ENCODE measurements at places on chromosomes 1 and 21.
A peak's percentile ranks its signal among the peaks of the same experiment; 100 is the strongest.

DNA sequence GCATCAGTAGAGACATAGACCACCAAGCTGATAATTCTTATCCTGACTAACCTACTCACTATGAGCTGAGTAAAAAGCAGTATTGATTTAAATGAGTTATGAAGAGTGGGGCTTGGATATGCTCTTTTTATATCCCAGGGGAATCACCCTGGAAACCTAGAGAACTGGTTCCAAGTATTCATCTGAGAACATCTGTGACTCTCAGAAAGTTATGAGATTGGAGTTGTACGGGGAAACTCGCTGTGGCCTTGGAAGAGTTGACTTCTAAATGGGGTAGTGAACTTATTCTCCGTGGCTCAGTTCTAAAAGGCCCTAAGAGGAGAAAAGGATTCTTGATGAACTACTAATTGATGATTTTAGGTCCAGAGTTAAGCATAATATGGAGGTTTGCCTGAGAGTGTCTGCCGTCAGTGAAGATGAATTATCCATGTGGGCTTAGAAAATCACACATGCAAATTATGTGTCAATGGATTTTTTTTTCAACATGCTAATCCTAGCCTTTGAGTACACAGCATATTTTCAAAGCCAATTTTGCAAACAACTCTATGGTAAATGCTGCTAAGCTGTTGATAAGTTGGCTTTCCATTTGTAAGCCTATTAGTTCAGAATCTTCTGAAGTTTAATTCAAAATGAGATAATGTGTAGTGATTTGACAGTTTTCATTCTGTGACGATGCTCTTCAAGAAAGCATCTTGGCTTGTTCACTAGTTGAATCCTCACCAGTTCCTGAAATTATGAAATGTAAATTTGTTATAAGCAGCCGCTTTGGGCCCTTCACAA lies 122.7 kb downstream of the FGGY start:
- no peak for DNase-seq

DNA sequence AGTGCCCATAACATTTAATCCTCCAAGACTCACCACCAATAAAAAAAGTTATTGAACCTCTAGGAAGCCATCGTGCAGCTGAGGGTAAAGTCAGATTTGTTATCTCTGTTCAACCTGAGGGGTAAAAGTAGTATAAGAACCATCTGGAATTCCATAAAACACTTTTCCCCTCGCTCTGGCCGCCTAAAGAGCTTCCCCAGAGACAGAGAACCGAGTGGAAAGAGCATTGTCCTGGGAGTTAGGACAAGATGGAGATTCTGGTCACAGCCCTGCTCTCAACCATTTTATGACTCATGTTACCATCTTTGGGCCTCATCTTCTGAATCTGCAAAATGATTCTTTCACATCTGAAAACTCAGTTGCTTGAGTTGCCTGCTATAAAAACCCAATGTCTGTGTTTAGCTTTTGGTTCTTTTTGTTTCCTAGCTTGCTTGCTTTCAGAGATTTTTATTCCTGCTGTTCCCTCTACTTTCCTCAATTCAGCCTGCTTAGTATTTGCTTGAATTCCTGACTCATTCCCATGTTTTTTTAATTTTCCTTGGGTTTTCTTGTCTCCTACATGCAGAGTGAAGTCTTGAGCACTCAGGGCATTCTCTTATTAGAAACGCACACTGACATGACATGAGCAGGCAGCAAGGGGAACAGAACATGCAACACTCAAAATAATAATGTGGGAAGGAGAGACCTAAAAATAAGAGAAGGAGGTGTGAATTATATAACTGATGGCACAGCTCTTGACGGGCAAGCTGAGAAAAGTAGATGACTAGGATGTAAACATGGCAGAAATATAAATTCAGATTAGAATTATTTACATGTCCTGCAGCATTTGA lies 1.7 kb downstream of the EPHX4 start:
- no peak for DNase-seq

DNA sequence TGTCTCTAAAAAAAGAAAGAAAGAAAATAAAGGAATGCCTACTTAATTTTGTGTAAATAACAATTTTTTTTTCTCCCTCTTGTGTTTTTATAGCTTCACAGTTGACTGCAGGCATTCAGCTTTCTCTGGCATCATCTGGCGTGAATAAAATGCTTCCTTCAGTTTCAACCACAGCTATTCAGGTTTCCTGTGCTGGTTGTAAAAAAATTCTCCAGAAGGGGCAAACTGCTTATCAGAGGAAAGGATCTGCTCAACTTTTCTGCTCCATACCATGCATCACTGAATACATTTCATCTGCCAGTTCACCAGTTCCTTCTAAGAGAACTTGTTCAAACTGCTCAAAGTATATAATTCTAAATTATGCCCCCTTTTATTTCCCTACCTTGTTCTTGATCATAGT lies 18.0 kb downstream of the ZMYM1 start:
- no peak for DNase-seq

DNA sequence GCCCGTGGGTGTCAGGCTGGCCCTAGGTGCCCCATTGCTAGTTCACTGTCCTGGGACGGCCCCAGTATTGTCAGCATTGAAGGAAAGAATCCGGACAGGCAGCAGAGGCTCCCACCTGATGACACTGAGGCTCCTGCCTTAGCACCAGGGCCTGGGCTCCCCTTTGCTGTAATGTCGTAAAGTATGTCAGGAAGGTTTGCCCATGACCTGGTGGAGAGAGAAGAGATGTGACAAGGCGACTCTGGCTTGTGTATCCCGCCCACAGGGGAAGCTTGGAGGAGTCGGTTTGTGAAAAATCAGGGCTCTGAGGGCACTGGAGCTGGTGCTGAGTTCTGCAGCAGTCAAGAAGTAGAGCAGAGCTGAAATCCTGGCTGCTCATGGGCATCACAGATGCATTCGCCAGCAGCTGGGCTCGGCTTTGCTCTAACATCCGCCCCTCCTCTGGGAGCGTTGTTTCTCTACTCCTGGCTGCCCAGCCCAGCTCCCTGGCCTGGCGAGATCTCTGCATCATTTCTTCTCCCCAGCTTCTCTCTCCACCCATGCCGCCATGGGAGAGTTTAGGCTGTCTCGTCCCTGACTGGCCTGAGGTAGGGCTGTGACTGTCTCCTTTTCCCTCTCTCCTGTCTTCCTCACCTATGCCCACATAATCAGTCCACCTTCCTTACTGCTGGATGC lies 74.1 kb downstream of the ADARB1 start:
- DNase-seq: no peak

- no peak for DNase-seq
These were observed 30.4 kb upstream of the FMO1 start for GRCh38 chr1:171217658-171218443.

GRCh38 chr1:248618878-248619277 lies 16.0 kb downstream of the OR2T11 start:
- DNase-seq: peak; percentile 46

DNA sequence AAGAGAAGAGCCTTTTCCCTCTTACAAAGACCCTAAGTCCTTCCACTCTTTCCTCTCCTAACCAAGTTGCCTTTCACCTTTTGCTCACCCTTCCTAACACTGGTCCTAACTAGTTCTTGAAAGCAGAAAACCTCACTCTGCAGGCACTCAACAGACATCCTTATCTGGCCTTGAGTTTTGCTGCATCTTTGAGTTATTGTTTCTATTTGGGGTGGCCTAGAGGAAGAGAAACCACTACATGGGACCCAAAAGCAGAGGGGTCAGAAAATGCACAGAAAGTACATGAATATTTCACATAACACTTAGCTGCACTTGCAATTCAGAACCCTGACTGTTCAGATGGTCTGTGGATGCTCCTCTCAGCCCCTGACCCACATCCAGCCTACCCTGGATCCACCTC lies 178.3 kb upstream of the SYT6 start:
- no peak for DNase-seq

DNA sequence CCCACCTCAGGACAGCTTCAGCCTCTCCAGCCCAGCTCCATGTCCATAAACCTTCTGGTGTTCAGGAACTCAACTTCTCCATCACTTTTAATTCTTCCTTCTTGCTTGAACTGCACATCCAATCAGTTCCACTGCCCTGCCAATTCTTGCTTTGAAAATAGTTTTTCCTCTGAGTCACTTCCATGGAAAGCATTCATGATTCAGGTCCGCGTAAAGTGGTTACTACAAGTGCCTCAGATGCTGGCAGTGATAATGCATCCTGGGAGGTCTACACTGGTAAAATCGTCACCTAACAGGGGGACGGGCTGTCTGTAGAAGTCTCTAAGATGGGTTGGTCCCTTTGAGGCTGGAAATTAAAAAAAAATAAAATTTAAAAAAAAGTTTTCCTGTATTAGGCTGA lies 25.9 kb upstream of the RCAN1 start:
- DNase-seq: no peak

- DNase-seq: no peak
These were observed 230.8 kb upstream of the CHRM3 start for GRCh38 chr1:239155466-239156091.

DNA sequence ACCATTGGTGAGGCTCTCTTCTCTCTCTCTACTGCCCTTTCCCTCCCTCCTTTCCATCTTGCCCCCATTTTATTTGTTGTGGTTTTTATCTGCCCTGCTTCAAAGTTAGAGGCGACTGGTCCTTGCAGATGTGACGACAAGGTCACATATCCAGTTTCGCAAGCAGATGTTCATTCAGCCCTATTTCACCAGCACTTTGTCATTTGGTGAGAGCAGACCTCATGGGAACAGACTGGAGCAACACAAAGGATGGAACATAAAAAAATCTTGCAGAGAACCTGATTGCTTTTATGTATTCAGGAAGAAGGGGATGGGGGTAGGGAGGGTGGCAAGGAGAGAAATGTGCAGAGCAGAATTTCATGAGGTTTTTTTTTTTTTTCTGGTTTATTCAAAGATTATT lies 84.3 kb downstream of the ELAVL4 start:
- DNase-seq: no peak

All from stimulated activated CD4-positive, alpha-beta T cell treated with anti-CD3 and anti-CD28 coated beads, Interleukin-12 subunit alpha, Interleukin-12 subunit beta, amount 100 ng/mL, for 4 hours (primary cell).